ENCODE measurements at places on chromosomes 5 and 9.

DNA sequence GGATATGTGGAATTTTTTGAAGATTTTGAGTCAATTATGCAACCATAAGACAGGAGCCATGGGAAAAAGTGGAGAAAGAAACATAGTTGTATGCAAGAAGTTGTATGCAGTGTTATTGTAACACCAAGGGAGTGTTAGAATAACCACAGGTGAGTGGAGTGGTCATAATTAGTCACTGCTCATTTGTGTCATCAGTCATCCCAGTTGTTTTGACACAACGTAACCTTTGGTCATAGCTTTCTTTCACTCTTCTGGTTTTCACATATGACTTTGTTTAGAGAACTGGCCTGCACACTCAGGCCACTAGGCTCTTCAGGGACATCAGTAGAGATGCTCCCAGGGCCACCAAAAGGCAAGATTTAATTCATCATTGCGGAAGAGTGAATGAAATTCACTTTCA is 158.7 kb upstream of the HMHB1 start:
- no peak for DNase-seq

DNA sequence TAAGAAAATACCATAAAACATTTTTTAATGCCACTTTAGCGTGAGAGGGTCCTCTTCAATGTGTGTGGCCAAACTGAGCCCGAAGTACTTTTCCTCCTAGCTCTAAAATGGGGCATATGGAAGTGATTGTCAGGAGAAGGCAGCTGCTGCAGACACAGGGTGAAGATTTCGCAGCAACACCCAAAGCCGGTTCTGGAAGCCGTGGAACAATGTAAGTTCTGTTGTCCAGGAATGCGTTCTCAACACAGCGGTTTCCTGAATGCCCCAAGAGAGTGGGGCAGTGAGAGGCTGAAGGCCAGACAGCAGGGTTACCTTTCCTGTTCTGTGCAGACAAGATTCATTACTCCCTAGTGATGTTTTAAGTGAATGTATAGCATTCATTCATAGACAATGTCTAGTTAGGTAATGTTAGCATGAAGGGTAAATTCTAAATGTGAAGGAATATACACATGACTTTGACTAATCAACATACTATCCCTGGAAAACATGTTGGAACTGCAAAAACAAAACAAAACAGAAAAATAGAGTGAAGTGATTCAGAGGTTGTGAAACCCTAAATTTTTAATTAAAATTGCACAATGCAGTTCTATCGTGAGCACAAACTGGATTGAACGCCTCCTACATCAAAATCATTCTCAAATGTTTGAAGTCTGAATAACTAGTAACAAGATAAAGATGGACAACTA is 197.0 kb upstream of the SEMA6A start:
- DNase-seq: no peak

DNA sequence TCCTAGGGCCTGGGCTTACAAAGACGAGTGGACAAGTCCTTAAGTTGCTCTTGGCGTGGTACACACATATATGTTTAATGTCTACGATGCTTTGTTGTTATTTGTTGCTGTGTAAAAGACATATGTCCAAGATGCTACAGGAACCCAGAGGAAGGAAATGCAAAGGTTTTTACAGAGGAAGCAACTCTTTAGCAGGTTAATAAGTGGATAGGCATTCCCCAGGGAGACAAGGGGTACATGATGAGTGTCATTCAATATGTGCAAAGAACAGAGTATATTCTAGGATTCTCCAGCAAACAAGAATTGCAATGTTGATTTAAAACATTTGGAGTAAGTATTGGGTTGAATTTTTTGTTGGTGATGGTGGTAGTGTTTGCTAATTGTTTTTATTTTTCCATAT is 92.1 kb downstream of the PIP5K1B start:
- no peak for DNase-seq

DNA sequence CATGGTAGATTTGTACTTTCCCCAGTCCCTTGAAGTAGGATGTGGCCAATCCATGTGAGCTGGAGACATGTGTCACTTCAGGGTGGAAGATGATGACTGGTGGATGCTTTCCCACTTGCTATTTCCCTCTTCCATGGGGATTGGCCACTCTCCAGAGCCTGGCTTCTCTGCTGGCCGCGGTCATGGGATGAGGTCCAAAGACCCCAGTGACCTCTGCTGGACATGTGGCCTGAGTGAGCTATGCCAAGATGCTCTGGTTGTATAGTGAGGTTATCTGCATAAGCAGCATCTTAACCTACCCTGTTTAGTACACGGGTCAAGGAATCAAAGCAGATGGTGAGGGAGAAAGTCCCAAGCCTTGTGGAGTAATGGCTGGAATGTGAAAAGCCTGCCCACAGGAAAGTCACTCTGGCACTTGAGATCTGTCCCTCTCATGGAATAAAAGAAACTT is 47.1 kb downstream of the SH3PXD2B start:
- DNase-seq: no peak

- no peak for DNase-seq
Observed at GRCh38 chr5:6379246-6379645, 899 bp upstream of the MED10 start.

- no peak for DNase-seq
Observed at GRCh38 chr5:172497591-172498255, 43.4 kb upstream of the SH3PXD2B start.

- DNase-seq: no peak
Observed at GRCh38 chr5:58887721-58888409, 305.0 kb downstream of the RAB3C start.

- no peak for DNase-seq
Observed at GRCh38 chr5:5418006-5418405, 4.5 kb upstream of the ICE1 start.

DNA sequence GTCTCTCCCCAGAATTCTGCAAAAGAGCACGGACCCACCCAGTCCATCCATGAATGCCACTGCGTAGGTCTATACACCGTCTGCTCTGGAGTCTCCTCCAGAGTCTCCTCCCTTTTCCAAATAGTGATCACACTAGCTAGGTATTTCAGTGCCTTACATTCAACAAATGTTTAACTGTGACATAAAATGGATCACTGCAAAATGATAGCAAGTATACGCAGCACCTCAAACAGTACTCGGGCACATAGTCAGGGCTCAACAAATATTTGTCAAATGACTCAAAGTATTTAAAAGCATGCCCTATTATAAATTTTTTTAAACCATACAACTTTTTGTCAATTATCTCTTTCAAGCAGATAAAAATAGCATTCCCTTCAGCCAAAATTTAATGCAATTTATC is 60.5 kb downstream of the TLE1 start:
- no peak for DNase-seq

DNA sequence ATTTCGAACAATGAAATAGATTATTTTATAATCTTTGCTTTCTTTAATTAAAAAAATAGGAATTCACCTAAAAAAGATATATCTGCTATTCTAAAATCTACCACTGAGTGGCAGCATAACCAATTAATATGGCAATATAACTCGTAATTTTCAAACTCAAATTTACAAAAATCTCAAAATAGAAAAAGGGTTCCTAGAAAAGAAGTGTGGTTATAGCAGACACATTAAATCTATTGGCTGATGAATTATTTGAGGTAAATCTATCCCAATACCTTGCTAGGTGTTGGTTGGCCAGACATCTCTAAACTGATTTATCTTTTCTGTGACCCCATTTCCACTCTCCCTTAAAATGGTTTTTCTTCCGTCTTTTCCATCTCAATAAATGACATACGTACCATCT is 30.2 kb upstream of the NRG2 start:
- DNase-seq: no peak

DNA sequence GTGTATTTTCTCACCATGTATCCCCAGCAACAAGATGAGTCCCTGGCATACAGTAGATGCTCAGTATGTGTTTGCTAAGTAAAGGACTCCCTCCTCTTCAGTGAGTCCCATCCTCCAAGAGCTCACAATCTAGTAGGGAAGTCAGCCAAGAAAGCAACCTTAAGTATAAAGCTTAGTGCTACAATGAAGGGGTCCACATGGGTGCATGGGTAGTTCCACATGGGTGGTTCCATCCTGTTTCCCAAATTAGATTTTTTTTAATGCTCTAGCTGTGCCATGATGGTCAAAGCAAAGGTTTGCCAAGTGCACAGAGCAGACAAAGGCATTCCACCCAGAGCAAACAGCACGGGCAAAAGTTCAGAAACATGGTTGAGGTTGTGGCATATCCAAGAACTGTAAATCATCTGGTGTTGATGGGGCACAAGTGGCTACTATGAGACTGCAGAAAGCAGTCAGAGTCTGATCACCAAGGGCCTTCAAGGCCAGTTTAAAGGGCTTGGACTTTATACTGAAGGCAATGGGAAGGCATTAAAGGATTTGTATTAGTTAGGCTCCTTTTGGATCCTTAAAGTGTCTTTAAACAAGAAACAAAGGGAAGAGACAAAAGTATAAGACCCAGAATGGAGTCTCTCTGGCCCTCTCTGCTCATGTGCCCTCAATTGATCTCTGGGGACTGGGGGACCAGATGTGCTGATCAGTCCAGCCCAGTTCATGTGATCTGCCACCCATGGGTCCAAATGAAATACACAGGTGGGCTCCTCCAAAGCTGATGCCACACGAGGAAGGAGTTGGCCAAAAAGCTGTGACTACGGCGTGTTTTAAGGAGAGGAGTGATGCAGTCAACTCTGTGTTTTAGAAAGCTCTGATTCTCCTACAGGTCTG is 9.0 kb upstream of the CPLX2 start:
- DNase-seq: no peak

- no peak for DNase-seq
Observed at GRCh38 chr9:86605303-86605702, 251.1 kb upstream of the TUT7 start.

DNA sequence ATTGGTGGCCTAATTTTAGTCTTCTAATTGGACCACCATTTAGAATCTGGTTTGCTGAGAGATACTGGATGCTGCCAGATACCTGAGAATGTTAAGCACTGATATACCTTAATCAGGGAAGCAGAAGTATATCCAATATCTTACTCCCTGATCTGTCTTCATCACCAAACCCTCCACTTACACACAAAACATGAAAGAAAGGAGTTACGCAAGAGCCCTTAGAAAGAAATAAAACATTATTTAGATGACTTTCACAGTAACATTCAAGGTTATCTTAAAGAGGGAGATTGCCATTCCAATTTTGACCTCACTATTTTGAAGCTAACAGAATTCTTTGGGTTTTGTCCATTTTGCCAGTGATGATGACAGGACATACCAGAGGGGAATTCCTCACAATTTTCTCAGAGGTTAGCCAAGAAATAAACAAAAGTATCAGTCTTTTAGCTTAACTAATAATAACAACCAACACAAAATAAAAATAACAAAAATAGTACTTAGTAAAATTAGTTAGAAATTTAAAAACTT is 496.1 kb downstream of the NFIB start:
- no peak for DNase-seq

GRCh38 chr5:17895288-17896033 is 261.2 kb downstream of the TAF11L14 start:
- DNase-seq: no peak

DNA sequence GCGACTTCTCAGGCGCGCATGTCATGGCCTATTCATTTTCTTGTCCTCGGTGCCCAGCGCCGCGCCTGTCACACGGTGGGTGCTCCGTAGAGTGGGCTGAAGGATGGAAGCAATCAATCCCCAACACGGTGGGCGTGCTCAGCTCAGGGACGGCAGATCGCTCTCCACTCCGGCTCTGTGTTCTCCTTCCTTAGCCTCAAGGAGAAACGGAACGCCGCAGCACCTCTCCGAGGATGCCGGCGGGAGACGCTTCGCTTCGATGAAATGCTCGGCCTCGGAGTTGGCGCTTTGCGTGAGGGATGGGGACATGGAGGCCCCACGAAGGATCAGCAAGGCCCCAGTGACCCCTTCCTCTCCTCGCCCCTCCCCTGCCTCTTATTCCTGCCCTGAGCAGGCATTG is 199.5 kb downstream of the C9orf50 start:
- no peak for DNase-seq

DNA sequence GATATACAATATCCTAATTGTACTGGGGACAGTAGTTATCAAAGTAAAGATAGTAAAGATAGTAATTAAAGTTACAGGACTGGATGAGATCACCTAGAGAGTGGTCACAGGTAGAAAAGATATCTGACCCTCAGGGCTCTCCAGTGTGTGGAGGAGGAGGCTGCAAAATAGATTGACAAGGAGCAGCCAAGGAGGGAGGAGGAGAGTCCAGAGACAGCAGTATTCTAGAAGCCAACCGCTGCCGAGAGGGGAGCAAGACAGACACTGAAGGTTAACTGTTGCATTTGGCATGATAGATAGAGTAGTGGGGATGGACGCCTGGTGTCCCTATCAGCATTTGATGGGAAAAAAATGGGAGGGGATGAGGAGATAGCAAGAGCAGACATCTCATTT is 17.0 kb upstream of the F2RL1 start:
- DNase-seq: no peak

GRCh38 chr9:110050925-110051355 is 157.0 kb downstream of the C9orf152 start:
- DNase-seq: peak; percentile 89

- no peak for DNase-seq
Observed at GRCh38 chr5:139443831-139444453, 4.6 kb upstream of the DNAJC18 start.

- DNase-seq: no peak
Observed at GRCh38 chr5:93130624-93131490, 450.2 kb downstream of the NR2F1-AS1 start.

DNA sequence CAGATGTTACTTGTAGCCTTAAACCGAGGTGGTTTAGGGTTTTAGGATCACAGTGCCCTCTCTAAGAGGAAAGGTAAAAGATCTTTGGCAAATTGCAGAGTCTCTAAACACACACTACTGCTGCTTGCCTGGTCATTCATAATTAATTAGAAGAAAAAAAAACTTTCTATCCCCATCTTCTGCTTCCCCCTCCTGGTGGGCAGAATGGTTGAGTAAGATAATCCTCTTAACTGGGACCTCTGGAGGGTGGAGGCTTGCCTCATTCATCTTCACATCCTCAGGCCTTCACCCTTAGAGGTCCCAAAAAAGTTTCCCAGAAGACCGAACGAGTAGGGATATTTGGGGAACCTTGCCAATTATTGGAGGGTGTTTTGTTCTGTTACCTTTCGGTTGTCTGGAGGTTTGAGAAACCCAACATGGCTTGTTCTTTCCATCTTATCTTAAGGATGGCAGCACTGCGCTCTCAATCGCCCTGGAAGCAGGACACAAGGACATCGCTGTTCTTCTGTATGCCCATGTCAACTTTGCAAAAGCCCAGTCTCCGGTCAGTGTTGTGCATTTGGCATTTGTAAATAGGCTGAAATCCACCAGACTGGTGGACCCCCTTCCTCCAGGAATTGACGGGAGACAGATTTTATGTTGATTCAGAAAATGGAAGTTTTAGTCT is 97.3 kb upstream of the DMRT1 start:
- DNase-seq: no peak

DNA sequence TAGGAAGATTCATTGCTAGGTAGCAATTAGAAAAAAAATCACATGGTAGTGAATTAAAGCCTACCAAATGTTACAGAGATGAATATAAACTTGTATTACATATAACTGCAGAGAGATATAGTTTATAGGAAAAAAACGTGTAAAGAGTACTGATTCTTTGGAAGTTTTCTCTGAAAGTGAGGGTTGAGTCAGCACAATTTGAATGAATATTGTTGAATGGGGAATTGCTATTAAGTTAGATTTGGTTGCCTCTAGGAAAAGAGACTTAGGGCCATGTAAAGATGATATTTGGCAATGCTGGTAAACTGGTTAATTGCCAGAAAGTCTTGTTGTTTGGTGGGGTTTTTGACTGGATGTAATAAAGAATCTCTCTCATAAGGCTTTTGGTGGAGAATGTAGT is 37.2 kb upstream of the TAL2 start:
- no peak for DNase-seq
